Umbilical cord (tissue), 2 donors: ENCODE measurements at places on chromosomes 1 and 21. TPM values are rescaled to one million over a fixed set of nuclear protein-coding genes. Genes with fewer than 3 reads are reported as not detected.

- DNase-seq = no peak
These were observed 3.5 kb downstream of the SLC2A7 start for GRCh38 chr1:9022773-9023172.

- peak; percentile 23 for DNase-seq
These were observed 55.0 kb downstream of the TTC3 start for GRCh38 chr21:37128076-37128475.

DNA sequence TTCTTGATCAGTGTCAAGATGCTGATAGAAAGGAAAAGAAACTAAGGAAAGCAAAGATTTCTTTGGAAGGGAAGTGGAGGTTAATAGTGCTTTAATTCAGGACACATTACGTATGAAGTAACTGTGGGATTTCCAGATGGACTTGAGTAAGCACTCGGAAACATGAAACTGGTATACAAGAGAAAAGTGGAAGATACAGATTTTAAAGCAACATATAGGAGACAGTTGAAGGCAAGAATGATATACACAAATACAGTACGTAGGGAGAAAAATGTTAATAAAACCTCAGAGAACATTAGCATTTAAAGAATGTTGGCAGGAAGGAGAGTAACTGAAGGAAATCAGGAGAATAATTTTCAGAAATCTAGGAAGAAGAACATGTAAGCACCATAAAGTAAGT is 730.9 kb upstream of the ADGRL2 start:
- no peak for DNase-seq

- DNase-seq = no peak
These were observed at the start of gene RCSD1 for GRCh38 chr1:167629681-167630567. Gene RCSD1, plus strand, starts transcription at chr1:167630232. Its CDS starts 192 bp downstream, at chr1:167630424.

ALPL gene
- not detected for total RNA-seq

DNA sequence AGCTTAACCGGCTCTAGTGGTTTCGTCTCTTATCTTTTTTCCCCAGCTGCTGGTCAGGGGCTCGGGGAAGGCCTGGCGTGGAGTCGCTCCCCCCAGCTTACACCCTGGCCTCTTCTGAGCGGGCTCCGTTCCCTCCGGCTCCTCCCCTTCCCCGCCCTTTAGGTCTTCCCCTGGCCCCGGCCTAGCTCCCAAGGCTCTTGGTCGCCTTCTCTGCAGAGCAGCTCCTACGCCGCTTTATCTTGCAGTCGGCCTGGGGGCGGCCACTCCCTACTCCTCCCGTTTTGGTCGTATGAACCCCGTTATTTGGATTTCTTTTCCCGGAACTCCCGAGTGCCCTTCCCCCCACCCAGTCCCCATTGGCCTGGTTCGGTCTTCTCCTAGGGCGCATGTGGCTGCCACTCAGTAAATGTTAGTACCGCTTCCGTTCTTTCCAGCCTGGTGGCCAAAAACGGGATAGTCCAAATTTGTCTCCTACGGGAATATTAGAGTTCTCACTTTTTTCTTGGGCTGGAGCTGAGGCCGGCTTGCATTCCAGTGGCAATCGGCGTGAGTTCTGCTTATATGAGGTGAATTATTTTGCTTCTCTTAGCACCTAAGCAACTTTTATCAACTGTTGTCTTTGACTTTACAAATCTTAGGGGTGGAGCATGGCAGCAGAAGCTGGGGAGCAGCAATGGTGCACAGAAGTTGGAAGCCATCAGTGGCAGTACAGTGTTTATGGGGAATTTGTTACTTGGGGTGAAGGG is 467 bp downstream of the THRAP3 start:
- DNase-seq = no peak

DNA sequence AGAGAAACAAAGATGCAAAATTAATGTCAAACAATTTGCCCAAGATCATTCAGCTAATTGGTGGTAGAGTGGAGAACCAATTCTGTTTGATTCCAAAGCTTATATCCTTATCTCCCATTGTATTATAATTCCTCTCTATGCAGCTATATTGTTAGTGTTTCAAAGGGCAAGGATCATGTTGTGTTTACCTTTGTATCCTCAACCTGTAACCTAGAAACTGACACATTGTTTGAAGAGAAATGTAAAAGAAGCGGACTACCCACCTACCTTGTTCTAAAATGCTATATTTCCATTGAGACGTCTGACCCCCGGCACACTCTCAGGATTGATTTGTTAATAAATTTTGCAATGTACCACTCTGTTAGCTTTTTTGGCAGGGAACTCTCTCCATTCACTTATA is 9.3 kb downstream of the RAVER2 start:
- no peak for DNase-seq

DNA sequence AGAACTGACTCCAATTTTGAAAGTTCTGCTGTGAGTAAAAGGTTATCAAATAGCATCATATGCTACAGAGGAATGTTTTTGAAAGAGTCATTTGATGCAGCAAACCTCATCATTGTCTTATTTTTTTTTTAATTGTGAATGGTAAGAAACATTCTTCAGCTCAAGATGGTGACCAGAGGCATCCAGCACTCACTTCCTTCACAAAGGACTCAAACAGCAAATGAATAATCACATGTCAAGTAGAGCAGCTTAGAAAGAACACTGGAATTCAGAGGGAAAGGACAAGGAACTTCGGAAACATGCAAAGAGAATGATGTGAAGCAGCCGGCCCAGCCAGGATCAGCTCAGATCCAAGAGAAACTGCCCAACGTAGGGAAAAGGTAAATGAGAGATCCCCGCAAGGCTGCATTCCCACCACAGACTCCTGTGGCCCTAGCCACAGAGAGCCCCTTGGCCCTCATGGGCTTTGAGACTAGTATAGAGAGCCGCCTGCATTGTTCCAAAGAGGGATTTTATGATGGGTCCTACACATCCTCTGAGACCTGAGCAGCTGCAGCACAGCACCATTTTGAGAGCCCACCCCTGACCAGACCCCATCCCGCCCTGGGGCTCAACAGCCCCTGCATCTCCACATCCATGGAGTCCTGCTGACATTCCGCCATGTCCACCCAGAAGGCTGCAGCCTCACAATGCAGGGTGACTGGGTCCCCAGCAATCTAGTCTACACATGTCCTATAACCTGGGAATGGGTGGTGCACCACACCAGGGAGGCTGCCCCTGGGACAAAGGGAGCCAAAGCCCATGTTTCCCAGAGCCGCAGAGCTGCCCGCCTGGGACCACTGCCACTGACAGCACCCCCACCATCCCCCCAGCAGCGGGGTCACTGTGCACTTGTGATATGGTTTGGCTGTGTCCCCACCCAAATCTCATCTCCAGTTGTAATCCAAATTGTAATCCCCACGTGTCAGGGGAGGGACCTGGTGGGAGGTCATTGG is 21.2 kb upstream of the UTS2 start:
- DNase-seq = no peak

GRCh38 chr21:34219334-34220060 is 144.3 kb upstream of the KCNE2 start:
- no peak for DNase-seq

DNA sequence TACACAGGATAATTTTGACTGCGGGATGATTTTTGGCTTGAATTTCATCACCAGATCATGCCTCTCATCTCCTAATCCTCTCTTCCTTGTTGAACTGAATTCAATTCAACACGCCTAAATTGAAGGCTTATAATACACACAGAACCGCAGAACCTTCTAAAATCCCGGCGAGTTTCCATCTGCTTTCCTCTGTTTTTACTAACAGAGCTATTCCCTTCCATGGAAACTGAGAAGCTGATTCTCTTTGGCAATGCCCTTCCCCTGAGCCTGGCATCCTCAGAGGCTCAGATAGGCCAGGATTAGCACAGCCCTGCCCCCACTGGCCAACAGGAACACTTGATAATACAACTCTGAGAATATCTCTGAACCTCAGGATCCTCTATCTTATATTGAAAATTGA is 130.2 kb downstream of the CAPN8 start:
- DNase-seq = no peak

GRCh38 chr1:175126347-175126746 is 58.7 kb downstream of the TNN start:
- no peak for DNase-seq

DNA sequence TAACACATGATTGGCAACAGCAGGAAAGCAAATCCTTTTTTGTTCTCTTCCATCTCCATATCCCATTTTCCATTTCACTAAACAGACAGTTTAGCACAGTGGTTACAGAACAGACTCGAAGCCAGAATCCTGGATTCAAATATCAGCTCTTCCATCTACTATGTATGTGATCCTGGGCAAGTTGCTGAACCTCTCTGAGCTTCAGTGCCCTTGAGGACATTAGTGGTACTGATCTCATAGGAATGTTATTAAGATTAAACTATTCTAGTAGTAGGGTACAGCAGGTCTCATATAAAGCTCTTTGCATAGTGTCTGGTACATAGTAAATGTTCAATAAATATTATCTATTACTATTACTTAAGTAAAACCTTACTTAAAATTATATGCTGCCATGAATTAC is 13.8 kb upstream of the HHIPL2 start:
- no peak for DNase-seq

DNA sequence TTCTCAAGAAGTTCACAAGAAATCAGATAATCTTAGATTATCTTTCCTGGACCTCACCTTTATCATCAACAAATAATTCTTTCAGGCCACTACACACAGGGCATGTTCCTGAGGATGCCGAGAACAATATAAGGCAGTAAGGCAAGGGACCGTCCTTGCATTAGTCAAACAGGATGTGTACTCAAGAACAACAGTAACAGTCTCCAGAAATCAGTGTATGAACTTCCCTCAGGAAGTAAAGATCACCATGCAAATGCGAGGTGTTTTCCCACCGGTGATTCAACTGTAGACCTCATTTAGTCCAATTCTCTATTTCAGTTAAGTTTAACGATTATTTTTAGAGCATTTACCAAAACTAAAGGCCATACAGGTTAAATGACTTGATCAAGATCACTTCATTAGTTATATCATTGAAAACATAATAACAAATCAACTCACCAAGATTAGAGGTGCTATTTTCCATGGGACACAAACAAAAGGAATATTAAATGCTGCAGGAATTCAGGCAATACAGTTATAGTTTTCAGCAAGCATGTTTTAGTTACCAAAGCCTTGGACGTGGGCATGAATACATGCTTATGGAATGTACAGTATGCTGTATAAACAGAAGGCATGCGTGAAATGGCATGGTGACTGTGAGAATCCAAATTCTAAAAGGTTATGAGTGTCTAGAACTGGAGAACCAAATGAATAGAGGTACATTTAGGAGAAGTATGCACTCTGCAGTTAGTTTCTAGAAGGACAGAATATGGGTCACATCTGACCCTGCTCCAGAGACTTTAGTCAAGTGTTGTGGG is 145.2 kb downstream of the TNR start:
- peak; percentile 26 for DNase-seq

UBXN10 gene
- 0.48 TPM for total RNA-seq

- DNase-seq = no peak
These were observed 128.2 kb upstream of the KIAA0040 start for GRCh38 chr1:175320804-175321203.

GRCh38 chr1:201172999-201173610 is 17.5 kb upstream of the IGFN1 start:
- DNase-seq = no peak

LAPTM5 gene
- total RNA-seq = 14.4 TPM

KRTAP7-1 gene
- total RNA-seq = 10.1 TPM

DNA sequence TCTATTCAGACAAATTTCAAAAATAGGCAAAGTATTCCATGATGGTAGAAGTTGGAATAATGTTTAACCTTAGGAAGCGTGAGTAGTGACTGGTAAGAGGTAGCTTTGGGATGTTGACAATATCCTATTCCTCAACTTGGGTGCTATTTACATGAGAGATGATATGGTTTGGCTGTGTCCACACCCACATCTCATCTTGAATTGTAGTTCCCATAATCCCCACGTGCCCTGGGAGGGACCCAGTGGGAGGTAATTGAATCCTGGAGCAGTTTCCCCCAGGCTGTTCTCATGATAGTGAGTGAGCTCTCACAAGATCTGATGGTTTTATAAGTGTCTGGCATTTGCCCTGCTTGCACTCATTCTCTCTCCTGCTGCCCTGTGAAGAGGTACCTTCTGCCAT is 67.3 kb downstream of the PLPPR4 start:
- DNase-seq = no peak

RBM11 gene
- not detected for total RNA-seq

OSCP1 gene
- 5.5 TPM for total RNA-seq

GRCh38 chr1:175579956-175580750 is 163.2 kb downstream of the TNR start:
- DNase-seq = no peak
